WTC11 (cell line): ENCODE measurements at places on chromosomes 5 and 9.

DNA sequence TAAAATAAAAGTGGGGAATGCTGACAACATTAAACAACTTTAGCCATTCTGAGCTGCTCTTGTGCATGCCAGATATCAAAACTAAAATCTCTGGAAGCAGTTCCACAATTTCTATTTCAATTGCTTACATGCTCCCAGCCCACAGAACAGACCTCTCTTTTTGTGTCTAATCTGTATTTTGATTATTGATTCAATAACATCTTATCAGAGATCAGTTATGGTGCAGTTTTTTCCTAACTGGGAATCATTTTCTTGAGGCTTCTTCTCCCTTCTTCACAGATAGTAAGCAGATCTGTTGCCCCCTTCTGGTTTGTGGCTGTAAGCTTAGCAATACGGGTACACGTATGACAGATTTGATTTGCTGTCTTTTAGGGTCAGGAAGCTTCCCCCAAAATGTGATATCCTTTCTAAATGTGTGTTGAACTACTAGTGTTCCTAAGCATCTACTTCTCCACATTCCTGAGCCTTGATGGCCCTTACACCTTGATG lies 39.4 kb downstream of the MRPS27 start:
- no peak for DNase-seq

GRCh38 chr5:44331471-44332050 lies 57.7 kb downstream of the FGF10 start:
- DNase-seq: no peak

DNA sequence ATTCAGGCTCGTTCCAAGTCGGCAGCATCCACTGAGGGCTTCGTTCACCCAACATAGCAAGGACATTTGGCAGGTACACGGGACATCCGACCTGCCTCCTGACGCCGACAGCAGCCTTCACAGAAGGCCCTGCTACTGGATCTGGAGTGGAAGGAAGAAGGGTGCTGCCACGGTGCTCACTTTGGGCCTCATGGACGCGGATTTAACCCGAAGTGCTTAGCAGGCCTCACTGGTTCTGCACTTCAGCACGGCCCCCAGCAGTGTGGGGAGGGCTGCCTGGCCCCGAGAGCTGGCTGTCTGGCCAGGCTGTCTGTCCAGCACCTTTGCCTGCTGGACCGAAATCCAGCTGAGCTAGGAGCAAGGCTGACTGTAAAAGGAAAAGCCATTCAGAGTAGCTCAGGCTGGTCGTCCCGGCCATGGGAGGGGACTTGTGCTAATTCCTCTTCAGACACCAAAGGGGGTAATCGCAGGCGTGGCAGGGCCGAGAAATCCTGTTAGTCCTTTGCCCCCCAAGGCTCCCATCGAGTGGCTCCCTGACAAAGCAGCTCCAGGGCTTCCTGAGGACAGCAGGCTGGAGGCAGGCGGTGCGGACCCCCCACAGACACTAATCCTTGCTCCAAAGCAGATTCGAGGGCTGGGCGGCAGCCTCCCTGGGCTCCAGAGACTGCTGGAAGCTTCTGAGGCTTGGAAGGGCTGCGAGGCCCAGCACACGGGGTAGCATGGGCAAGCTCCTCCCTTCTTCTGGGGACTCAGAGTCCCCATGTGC lies 11.1 kb upstream of the RXRA start:
- DNase-seq: no peak

DNA sequence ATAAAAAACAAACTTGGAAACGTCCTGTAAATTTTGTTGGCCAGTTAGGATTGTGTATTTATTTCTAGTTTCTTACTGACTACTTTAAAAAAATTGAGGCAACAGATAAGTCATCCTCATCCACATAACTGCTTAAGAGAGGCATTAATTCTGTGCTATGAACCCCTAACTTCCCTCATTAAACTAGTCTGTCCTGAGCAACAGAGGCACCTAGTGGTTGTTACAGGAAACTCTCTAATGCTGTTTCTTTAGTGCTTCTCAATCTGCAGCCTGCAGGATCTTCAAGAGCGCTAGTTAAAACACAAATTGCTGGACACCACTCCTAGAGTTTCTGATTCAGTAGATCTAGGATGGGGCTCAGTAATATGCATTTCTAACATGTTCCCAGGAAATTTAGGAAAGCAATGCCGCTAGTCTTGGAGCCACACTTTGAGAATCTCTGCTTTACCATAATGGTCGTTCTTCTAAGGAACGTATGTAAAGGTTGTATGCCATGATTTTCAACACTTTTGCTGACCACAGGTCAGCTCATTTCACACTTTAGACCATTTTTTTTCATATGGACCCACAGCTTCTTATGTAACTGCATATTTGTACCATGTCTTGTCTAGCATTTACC lies 410.1 kb upstream of the SMARCA2 start:
- no peak for DNase-seq

DNA sequence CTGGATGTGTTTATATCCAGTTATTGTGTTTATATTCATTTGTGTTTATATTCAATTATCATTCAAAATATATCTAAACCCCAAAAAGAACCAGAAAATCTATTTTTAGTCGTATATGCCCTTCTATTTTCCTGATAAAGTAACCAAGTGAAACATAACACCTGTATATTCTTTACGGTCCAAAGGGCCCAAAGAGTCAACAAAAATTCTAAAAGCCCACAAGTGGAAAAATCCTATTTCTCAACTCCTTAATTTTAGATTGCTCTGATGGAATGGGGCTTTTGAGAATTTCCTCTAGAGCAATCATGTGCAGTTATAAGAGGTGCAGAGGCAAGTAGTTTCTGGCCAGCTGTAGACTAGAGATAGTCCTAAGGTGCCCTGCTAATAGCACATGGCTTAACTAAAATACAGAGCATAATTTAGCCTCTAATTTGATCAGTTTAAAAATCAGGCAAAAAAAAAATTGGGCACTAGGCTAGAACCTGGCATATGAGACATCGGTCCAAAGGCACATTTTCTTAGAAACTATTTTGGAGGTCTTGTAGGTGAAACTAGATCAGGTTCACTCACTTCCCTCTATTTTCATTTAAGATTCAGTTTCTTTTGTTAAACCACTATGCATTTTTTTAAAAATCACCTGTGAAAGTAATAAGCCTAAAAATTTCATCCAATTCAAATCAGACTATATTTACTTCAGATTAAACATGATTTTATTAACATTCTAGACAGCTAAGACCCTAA lies 256.0 kb downstream of the FBXL17 start:
- no peak for DNase-seq

GRCh38 chr5:8098081-8098480 lies 229.1 kb downstream of the MTRR start:
- no peak for DNase-seq

GRCh38 chr9:4306066-4306776 lies 6.4 kb upstream of the GLIS3 start:
- no peak for DNase-seq

GRCh38 chr5:133652951-133653759 lies 40.8 kb upstream of the FSTL4 start:
- DNase-seq: no peak

DNA sequence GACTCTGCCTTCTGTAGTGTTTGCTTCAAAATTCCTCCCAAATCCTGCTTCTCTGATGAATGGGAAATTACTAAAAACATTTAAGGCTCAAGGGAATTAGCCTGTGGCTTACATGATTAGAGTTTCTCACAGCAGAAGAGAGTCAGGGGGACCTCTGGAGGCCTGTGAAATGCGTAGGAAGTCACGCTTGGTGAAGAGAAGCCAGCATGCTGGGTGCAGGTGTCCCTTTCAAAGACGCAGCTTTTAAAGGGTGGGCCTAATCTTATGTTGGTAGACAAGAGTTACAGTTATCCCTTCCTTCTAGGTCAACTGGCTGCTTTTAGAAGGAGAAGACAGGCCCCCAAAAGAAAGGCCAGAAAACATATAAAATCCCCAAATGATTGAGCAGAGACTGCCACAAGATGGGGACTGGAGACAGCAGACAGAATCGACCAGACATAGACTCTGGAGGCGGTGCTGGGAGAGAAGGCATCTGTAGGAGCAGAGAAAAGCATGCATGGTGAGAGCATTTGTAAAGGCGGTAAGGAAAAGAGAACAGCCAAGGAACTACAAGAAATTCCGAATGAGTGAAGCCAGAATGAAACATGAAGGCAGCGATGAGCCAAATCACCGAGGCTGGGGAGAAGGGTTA lies 42.3 kb downstream of the B4GALT1 start:
- DNase-seq: no peak

DNA sequence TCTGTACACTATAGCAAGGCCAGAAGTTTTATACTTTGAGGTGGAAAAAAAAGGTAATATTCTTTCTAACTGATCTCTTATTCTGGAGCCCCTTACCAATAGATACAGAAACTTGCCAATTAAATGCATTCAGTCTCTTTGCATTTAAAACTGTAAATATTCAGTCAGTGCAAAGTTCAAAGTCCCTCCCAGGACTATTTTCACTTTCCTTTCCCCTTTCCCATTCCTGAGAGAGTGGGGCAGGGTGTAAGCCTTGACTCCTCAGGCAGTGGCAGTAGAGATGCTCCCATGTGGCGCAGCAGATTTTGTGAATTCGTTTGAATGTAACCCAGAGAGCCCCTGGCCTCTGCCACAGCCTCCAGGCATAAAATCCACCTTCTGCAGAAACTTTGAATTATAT lies 29.9 kb downstream of the CETN3 start:
- DNase-seq: no peak

DNA sequence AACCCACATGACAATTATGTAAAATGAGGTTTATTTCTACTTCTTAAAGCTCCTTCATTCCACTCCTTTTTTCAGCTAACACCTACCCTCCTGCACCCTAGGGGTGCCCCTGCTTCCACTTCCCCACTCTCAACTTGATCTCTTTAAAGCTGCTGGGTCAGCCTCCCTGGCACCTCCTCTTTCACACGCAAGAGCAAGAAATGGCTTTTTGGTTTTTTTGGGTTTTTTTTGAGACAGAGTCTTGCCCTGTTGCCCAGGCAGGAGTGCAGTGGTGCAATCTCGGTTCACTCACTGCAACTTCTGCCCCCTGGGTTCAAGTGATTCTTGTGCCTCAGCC lies 64.4 kb downstream of the SUSD1 start:
- no peak for DNase-seq

DNA sequence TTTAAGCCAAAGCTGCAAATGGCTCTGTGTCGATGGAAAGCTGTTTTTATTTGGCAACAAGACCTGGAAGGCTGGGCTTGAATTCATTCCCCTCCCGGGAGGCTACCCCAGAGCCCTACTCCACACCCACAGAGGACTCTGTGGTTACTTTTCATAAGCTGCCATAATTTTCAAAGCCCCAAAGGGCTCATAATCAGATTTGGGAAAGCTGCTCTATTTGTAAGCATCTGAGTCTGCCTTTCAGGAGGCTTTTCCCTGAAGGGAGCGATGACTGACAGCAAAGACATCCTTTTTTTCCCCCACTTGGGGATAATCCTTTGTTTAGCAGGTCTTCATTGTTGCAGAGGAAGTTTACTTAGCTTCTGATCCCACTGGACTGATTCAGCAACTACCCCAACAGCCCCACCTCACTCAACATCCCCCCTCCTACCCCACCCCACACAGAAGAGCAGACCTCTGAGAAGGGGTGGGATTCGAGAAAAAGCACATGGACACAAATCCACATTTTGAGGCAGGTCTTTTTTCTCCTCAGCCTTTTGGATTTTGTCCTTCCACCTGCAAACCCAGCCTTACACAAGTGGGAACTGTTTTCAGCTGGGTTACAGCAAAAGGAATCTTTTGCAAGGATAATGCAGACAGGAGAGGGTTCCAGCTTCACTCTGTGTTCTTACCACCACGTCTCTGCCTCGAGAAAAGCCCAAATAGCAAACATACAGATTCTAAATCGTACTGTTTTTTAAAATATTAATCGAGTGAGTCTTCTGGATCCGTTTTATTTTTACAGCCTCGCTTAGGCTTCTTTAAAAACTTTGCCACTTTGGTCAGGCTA lies 244.4 kb upstream of the TUT7 start:
- DNase-seq: no peak

GRCh38 chr5:76620166-76620565 lies 3.0 kb downstream of the F2RL2 start:
- DNase-seq: no peak

DNA sequence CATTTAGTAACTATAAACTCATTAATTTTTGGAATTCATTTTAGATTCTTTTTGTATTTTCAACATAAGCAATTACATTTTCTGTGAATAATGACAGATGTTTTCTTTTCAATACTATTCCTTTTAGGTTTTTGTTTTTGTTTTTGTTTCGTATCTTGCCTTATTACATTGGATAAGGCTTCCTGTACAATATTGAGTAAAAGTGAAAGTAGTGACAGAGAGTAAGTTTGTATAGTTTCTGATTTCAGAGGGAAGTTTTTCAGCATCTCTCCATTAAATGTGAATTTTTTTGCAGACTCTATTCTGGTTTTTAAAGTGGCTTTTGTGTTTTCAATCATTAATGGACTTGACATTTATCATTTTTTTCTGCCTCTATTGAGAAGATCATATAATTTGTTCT lies 12.8 kb upstream of the CAMK4 start:
- DNase-seq: no peak

DNA sequence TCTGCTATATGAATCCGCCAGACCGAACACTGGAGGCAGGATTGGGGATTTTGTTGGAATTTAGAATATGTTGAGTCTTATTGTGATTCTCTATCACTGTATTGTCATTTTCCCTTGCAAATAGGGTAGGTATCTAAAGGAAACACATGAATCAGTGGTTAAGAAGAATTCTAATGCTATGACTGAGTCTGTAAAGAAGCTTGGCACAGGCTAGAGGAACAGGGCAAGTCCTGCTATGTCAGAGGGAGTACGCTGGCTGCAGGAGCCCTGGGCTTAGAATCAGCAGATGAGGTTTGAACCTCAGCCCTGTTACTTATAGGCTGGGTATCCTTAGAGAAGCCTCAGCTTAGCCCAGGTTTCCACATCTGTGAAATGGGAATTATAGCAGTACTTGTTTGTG lies 198.1 kb downstream of the NR3C1 start:
- no peak for DNase-seq
